8988T (cell line): ENCODE measurements at places on chromosomes 1 and 21.

- no peak for DNase-seq
These were observed 38.8 kb downstream of the PARP1 start for GRCh38 chr1:226369110-226369509.

DNA sequence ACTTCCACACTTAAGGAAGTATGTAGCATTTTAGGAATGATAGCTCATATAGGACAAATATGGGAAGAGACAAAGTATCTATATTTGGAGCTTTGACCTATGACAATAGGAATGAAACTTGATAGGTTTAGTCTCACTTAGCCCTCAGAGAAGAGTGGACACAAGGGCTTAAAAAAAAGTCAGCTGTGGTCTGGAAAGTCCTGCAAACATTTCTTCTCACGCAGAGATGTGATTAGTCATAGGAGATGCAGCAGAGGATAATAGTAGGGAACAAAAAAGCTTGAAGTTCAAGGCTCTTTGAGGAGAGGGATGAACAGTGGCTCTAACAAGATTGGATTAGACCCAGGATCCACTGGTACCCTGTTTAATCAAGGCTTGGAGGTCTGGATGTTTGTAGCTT lies 14.8 kb upstream of the RNF220 start:
- no peak for DNase-seq

- DNase-seq = no peak
These were observed 18.7 kb downstream of the LRRC8D start for GRCh38 chr1:89839516-89839915.

DNA sequence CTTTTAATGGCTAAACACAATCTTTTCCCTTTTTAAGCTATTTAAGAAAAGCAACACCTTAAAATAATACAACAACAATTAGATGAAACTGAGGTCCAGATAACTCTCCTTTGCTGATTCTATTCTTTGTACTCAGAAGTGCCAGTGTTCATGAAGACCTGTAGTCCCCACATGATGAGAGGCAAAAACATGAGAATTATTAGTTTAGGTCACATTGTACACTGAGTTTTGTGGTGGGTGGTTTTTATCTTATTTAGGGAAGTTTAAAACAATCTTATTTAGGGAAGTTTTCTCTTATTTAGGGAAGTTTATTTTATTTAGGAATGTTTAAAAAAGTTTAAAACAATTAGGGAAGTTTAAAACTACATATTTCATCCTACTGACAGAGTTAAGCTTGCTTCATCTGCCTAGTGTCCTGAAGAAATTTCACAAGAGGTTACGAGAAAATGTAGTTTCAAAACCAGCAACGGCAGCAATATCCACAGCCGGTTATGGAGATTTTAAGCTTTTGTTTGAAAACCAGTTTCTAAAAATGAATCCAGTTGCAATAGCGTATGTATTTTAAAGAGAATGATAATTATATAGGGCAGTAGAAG lies 7.8 kb upstream of the OR14I1 start:
- no peak for DNase-seq

DNA sequence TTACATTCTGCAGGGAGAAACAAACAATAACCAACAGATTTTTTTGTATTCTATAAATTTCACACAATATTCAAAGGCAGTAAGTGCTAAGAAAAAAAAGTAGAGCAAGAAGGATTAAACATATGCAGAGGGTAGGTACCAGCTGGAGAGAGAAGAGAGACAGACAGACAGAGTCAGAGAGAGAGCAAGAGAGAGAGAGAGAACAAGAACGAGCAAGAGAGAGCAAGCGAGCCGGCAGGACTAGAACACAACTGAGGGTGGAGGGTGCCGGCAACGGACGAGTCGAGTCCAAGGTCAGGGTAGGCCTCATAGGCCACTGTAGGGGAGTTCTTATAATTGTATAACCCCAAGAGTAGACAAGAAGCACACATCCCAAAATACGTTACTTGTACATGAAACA lies 97.1 kb downstream of the RERE start:
- DNase-seq = no peak
